ENCODE measurements at places on chromosomes 5 and 9. TPM values are rescaled to one million over a fixed set of nuclear protein-coding genes. Genes with fewer than 3 reads are reported as not detected.

The MUSK gene
- total RNA-seq = not detected

The REEP2 gene
- total RNA-seq = 0.33 TPM

The MARCOL gene
- not detected for total RNA-seq

The ADAMTSL2 gene
- 1.2 TPM for total RNA-seq

The MTMR12 gene
- total RNA-seq = 18.3 TPM

The LCP2 gene
- 154 TPM for total RNA-seq

The SPATA31D4 gene
- not detected for total RNA-seq

The FGD3 gene
- 91.0 TPM for total RNA-seq

The DMRT2 gene
- total RNA-seq = not detected

DNA sequence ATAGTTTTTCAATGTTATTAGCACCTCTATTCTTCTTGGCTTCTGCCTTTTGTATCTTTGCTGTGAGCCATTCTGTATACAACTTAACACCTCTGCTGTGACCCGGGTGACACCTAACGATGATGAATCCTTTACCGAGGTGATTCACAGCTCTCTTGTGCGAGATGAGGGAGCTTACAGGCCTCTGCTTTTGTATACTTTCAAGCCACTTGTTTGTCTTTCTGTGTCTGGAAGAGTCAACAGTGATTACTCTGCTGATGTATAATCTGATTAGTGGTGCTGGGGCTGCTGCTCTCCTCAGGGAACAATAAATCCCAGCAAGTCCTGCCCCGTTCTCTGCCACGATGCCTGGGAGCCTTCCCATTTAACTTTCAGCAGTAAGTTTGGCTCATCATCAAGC lies 442.9 kb upstream of the SGCD start:
- no peak overlapping the region for H3K4me3 ChIP-seq
- no peaks in the 10 kb centered on the region for H3K4me1 ChIP-seq
- H3K36me3 ChIP-seq = no peaks in the 10 kb centered on the region
- no peak overlapping the region for H3K27ac ChIP-seq
- no peaks in the 10 kb centered on the region for H3K27me3 ChIP-seq

GRCh38 chr9:136695435-136695895 lies 8.2 kb upstream of the AGPAT2 start:
- peaks cover 11% of the 10 kb centered on the region for H3K27me3 ChIP-seq
- no peak for DNase-seq
- H3K27ac ChIP-seq = no peak overlapping the region
- peaks cover 7% of the 10 kb centered on the region for H3K4me1 ChIP-seq
- H3K36me3 ChIP-seq = no peaks in the 10 kb centered on the region

DNA sequence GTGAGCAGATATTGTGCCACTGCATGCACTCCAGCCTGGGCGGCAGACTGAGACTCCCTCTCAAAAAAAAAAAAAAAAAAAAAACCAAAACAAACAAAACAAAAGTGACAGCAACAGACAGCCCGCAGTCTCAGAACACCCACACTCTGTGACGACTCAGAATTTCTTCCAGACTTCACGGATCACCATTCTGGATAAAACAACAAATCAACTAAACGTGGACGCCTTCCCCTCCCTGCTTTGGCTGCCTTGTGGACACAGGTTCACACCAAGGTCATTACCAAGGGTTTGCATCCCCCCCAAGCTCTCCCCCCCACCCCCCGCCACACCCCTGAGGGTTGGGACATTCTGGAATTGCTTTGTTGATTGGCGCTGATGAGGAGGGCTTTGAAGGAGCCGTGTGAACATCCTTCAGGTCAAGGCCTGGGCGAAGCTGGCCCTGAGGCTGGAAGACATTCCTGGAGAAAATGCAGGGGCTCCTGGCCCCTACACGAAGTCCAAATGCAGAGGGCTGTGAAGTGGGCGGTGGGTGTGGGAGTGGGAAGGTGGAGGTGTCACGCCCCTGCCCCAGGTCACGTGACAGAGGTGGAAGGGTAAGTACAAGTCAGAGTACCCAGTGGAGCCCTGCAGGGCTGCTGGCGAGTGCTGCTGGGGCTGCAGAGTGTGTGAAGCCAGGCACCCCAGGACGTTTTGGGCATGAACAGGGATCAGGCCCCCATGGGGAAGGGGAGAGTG lies 10.1 kb downstream of the LCN10 start:
- DNase-seq = no peak
- no peak overlapping the region for H3K27ac ChIP-seq
- peaks cover 12% of the 10 kb centered on the region for H3K4me1 ChIP-seq
- no peaks in the 10 kb centered on the region for H3K36me3 ChIP-seq
- no peaks in the 10 kb centered on the region for H3K27me3 ChIP-seq

DNA sequence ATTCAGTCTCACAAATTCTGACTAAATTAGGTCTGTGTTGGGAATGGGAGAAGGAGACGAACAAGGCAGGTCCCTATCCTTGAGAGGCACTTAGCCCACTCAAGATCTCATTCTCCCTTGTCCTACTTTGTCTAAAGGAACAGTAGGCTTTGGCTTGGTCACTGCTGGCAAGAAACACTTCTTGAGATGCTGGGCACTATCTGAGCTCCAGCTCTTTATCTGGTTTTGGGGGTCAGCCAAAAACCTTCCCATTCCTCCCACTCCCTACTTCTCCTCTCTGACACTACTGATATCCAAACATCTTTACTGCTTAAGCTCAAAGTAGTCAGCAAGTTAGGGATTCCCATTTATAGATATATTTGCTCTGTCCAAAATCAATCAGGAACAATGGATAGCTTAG lies 155.2 kb downstream of the MAPKAP1 start:
- H3K36me3 ChIP-seq = peaks cover 20% of the 10 kb centered on the region
- DNase-seq = no peak
- H3K27ac ChIP-seq = no peak overlapping the region
- H3K27me3 ChIP-seq = no peaks in the 10 kb centered on the region

DNA sequence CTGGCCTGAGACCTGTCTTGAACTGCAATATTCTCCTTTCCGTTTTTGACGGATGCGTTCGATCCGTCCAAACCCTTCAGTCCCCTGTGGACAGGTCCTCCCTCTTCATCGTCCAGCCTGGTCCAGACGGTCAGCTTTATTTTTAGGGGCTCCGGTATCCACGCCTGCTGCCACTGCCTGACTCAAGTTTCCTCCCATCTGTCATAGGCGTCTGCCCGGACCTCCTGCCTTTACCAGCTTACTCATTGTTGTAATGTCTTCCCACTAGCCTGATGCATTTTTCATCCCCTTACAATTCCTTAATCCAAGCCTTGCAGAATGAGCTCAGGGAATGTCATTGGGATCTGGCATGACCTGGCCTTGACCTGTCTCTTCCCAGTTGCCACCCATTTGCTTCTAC lies 145.8 kb downstream of the TENT4A start:
- no peak for DNase-seq
- no peaks in the 10 kb centered on the region for H3K4me1 ChIP-seq
- H3K4me3 ChIP-seq = no peak overlapping the region
- no peak overlapping the region for H3K27ac ChIP-seq
- H3K27me3 ChIP-seq = no peaks in the 10 kb centered on the region

- no peak overlapping the region for H3K4me3 ChIP-seq
- DNase-seq = no peak
- no peaks in the 10 kb centered on the region for H3K27me3 ChIP-seq
Measured at GRCh38 chr5:151881621-151882225, 42.9 kb downstream of the GLRA1 start.

GRCh38 chr9:100408546-100409175 lies 18.3 kb upstream of the MSANTD3 start:
- H3K27me3 ChIP-seq = peaks cover 6% of the 10 kb centered on the region
- no peak for DNase-seq
- no peak overlapping the region for H3K27ac ChIP-seq
- H3K4me3 ChIP-seq = no peak overlapping the region

DNA sequence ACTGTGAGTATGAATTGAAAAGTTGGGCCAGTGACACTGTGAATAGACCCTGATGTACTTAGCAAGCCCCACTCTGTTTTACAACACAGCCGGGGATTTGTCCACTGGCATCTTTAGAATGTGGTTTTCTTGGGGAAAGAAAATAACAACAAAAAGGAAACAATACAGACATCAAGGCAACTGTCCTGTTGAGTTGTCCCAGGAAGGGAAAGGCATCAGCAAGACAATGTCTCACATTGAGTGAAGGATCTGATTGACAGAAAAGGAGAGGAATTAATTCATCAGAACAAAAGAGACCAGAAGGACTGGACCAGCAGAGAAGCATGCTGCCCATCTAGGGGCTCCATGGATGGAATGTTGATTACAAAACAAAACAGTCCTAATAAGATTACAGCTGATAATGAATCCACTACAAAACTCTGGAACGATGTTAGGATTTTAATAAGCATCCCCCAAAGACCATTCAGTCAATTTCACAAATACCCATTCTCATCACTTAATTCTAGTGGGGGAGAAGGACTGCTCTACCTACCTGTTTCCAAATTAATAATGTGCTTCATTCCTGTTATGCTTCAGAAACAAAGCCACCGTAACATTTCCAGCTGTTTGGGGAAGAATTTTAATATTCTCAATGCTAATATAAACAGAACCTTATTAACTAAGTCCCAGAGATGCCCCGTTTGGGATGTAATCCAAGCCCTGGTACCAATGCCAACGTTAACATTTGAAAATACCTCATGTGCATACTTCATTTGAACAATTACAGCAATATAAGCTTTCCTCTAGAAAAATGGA lies 298.0 kb downstream of the SPOCK1 start:
- no peaks in the 10 kb centered on the region for H3K27me3 ChIP-seq
- H3K36me3 ChIP-seq = no peaks in the 10 kb centered on the region
- no peak overlapping the region for H3K4me3 ChIP-seq
- no peaks in the 10 kb centered on the region for H3K4me1 ChIP-seq

- H3K36me3 ChIP-seq = no peaks in the 10 kb centered on the region
- peaks cover 1% of the 10 kb centered on the region for H3K27me3 ChIP-seq
- H3K4me1 ChIP-seq = peaks cover 46% of the 10 kb centered on the region
Measured at GRCh38 chr5:136034492-136034891, 5.7 kb downstream of the TGFBI start.

DNA sequence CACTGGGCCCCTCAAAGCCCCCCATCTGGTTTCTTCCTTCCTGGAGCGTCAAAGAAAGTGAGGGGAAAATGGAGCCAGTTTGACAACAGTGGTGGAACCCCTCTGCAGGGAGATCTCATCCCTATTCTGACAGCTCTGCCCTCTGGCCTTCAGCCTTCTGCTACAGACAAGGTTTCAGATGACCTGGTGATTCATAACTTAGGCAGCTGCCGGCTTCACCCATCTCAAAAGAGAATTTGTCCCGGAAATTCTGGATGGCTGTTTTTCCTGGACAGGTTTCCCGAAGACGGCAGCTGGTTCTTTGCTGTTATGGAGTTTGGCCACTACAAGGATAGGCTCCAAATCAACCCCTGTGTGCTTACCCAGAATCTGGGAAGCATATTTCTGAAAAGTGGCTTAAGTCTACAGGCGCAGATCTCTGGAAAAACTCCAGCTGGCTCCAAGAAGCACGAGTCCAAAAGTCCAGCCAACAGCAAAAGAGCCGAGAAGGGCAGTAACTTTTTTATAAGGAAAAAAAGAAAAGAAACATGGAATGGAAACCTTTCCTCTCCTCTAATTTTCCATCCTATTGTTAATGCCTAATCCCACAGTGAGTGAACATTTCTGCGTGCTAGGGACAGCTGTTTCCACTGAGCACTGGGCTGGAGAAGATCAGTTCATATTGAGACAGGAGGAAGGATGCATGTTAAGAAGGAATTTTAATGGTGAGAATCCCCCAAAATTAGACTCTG lies 54.5 kb downstream of the ZNF366 start:
- no peak overlapping the region for H3K27ac ChIP-seq
- no peaks in the 10 kb centered on the region for H3K27me3 ChIP-seq
- H3K36me3 ChIP-seq = no peaks in the 10 kb centered on the region
- no peak for DNase-seq
- no peak overlapping the region for H3K4me3 ChIP-seq

- DNase-seq = no peak
- no peak overlapping the region for H3K27ac ChIP-seq
- no peaks in the 10 kb centered on the region for H3K4me1 ChIP-seq
- no peaks in the 10 kb centered on the region for H3K27me3 ChIP-seq
- H3K4me3 ChIP-seq = no peak overlapping the region
- H3K36me3 ChIP-seq = no peaks in the 10 kb centered on the region
Measured at GRCh38 chr9:29336281-29336680, 1763.0 kb upstream of the C9orf72 start.

DNA sequence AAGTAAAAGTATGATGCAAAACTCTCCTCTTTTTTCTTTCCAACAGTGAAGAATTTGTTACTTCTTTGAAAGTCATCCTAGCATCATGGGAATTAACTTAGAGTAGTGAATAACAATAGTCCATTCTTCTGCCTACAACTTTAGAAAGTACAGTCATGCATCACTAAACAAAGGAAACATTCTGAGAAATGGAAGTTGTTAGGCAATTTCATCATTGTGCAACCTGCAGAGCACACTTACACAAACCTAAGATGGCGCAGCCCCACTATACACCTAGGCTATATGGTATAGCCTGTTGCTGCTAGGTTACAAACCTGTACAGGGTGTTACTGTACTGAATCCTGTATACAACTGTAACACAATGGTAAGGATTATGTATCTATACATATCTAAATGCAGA lies 1209.3 kb upstream of the C9orf72 start:
- H3K4me1 ChIP-seq = no peaks in the 10 kb centered on the region
- H3K4me3 ChIP-seq = no peak overlapping the region
- H3K27ac ChIP-seq = no peak overlapping the region
- H3K27me3 ChIP-seq = no peaks in the 10 kb centered on the region
